ENCODE measurements at places on chromosomes 6 and 20.

DNA sequence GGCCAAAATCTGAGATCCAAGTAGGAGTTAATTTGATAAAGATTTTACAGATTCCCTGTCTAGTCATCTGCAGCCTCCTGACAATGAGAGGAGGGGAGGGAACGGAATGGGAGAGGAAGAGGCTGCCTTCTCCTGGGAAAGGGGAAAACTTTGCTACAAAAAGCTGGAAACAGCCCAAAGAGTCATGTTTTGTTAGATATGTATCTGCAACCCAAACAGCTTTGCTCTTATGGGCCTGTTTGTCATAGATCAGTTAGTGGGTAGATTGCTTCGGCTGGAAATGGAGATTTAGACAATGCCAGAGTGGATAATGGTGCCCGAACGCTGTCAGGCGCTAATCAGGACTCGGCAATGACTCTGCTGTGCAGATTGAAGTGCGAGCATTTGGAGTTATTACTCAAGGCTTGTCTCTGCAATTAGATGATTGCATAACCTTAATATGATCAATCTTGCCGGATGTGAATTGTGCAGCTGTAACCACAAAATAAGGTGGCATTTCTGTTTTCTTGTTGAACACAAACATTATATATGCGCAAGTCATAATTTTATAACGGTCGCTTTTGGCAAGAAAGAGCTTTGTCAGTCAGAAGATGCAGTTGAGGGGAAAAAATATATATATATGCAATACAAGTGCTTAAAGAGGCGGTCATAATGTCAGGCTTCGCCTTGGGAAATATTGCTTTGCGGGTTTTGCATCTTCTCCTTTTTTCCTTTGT is 92.4 kb upstream of the MAFB start:
- no peak for DNase-seq

DNA sequence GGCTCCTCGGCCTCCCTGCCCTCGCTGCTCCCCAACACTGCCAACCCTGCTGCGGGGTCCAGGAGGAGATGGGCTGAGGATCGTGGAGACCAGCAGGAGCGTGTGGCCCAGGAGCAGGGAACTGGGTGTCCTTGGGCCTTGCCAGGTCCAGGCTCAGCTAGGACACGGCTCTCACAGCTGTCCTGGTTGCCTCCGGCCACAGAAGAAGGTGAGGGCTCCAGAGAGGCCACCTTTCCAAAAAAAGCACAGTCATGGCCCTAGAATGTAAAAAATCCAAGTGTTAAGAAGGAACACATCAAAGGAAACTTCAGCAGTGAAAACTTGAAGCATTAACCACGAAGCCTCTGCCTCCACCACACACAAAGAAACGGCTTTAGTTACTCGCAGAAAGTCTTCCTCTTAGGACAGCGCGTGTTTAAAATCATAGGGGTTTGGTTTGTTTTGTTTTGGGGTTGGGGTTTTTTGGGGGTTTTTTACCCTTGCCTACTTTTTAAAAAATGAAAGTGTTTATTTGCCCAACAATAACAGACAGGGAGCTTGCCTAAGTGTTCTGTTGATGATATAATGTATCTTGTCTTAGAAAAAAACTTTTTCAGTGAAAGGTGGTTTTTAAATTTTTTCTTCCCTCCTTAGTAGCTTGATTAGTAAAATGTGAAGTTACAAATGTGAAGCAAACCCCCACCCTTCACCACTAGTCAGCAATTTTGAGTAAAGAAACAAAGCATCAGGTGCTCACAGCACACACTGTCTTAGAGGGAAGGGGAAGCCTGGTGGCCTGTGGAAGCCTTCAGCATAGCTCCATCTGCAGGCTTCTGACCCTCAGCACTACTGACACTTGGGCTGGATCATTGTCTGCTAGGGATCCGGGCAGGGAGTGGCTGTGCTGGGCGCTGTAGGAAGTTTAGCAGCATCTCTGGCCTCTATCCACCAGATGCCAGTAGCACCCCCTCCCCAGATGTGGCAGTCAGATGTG is 60.0 kb downstream of the PTPN1 start:
- DNase-seq = no peak

DNA sequence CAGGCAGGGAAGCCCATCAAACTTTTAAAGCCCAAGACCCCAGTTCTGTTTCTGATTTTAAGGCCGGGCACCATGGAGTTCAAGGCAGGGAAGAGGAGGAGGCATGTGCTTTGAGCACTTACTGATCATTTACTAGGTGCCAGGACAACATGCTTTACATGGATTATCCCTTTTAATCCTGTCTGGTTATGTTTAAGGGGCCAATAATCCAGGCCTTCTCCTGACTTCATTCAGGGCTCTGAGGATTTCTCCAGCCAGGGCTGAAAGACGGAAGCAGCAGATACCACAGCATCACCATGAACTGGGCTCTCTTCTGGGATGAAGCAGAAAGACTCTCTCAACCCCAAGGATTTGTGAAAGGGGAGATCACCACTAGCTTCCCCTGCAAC is 4.1 kb downstream of the CCND3 start:
- DNase-seq = no peak

DNA sequence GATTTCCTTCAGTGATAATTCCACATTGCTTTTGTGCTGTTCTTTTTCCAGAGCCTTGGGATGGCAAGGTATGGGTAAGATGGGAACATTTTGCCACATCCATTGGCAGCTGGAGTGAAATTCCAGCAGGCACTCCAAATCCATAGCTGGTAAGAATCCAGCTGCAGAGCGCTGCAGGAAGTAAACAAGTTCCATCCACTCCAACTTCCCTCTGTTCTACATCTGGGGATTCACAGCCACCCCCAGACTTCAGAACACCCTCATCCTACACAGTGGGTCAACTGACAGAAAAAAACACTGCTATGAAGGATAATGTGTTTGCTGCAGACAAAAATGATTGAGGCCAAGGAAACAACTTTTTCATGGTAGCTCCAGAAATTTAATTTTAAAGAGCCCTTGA is 747.8 kb downstream of the MAFB start:
- DNase-seq = no peak

- no peak for DNase-seq
Observed at GRCh38 chr6:107612762-107613415, 123.0 kb downstream of the SOBP start.

- no peak for DNase-seq
Observed at GRCh38 chr6:22001396-22002027, 295.3 kb downstream of the PRL start.

GRCh38 chr6:89553431-89553830 is 85.1 kb downstream of the LYRM2 start:
- DNase-seq = no peak

DNA sequence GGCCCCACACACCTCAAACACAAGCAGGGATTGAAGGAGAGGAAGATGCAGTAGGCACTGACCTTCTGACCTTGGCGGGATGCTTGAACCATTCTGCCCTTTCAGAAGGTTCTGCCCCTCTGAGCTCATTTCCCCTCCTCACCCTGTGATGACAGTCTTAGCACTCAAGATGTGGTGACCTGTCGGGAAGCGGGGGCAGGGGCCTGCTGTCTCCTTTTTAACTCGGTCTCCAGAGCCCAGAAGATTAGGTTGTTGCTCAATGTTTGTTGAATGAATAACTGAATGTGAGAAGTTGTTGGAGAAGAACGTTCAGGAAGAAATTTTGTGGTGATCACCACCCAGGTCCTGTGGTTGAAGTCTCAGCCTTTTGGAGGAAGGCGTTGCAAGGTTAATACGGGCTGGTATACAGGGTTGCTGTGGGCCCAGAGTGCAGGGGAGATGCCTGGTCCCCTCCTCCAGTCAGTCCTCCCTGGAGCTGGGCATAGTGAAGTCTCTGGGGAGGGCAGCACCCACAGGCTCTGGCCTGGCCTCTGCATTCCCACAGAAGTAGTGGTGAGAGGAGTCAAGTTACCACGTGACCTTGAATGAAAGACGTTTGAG is 49.7 kb upstream of the FUCA2 start:
- DNase-seq = no peak

DNA sequence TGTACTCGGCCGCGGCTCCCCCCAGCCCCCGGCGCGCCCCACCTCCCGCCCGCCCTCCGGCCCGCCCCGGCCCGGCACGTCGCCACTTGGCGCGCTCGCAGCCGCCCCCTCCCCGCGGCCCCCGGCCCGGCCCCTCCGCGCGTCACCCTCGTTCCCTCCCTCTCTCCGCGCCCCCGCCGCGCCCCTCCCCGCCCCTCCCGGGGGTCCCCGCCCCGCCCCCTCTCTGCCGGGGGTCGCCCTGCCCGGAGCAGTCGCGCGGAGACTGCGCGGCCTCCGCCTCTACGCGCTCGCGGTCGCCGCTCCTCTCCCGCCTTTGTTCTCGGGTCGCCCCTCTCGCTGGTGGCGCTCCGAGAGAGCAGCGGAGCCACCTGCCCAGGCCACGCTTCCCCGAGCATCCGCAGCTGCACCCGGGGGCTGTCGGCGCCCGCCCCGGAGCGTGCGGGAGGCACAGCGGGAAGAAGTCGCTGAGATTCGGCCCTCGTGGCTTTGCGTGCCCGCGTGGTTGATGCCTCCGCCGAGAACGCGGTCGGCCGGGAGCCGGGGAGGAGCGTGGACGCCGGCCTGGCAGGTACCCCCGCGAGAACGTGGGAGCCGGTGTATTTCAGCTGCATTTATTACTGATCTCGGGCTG is at the start of gene PHF10:
PHF10 (minus strand) TSS at position 7 of the 631 bp plus-strand sequence. CDS start 569 bp downstream, outside the sequence.
- DNase-seq = no peak

GRCh38 chr20:46168438-46168837 is 50.3 kb downstream of the CD40 start:
- no peak for DNase-seq

DNA sequence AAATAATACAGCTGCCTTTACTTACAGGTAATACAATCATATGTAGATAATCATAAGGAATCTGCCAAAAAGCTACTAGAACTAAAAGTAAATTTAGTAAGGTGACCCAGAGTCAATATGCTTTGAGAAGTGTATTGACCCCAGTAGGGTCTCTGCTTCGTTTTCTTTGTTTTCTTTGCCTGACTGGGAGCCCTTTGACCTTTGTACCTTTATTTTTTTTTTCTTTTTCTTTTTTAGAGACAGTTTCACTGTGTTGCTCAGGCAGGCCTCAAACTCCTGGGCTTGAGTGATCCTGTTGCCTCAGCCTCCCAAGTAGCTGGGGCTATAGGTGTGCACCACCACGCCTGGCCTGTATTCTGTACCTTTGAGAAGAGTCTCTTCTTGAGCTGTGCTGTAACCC is 17.9 kb downstream of the RAB5IF start:
- DNase-seq = no peak

DNA sequence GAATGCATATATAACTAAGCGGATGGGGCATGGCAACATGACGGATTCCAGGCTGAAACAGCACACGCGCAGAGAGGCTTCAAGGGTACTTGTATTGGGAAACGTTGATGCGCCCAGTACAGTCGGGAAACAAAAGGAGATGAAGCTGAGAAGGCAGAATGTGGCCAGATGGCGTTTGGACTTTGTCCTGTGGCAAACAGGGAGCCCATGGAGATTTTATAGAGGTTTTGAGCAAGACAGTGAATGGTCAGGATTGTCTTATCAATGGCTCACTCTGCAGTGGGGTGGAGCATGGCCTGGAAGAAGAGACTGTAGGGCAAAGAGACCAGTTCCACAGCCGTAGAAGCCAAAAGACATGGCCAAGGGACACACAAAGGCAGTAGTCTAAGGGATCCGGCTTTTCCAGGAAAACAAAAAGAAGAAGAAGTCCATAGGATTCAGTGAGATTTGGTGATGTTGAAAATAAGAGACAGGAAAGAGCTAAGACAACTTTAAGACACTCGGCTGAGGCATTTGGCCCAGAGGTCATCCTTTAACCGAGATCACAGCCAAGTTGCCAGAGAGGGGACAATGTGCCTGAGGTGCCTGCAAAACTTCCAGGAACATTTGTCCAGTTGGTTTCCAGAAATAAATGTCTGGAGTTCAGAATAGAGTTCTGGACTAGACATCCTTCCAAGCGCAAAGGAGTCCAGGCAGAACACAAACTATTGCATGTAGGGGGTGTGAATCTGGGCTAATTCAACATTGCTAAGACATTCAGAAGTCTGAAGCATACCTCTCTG is 123.0 kb upstream of the RREB1 start:
- no peak for DNase-seq

DNA sequence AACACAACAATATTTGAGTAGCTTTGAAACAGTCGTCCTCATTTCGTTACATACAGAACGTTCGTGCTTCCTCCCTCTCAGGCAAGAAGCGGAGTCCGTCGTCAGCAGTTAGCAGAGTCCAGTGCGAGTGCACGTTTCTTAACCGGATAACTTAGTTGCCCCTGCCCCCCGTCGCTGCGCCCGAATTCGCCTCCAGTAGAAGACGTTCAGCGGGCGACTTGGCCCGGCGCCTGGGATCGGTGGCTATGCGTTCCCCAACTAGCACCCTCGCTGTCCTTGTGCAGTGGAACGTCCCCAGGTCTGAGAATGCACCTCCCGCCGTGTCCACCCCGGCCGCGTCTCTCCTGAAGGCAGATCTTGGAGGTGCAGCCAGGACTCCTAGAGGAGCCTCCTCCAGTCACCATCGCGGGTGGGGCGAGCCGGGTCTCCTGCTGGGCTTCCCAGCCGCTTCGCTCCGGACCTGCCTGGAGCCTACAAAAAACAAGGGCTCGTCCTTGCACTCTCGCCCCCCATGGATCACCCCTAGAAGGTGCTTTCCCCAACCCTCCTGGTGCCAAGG is 910 bp upstream of the PCSK2 start:
- no peak for DNase-seq

GRCh38 chr20:62889871-62890270 is 28.2 kb upstream of the TCFL5 start:
- DNase-seq = no peak

DNA sequence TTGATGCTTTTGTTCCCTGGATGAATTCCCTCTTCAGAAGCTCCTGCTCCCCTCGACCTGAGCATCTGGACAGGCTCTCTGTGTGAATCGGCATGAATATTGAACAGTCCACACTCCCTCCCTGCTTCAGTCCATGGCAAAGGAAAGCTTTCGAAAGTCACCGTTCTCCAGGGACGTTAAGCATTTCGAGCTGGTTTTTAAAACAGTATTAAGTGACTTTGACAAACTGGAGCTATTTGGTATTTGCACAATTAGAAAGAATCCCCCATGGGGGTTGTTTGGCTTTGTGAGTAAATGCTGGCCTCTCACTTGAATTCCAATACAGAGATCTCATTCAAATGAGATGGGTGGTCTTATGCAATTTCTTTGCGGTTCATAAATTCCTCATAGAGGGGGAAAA is 85.3 kb upstream of the TIAM2 start:
- no peak for DNase-seq

- no peak for DNase-seq
Observed at GRCh38 chr20:9036593-9036992, 32.3 kb upstream of the PLCB4 start.
